ENCODE measurements at places on chromosomes 11 and 22.
A peak's percentile ranks its signal among the peaks of the same experiment; 100 is the strongest.

GRCh38 chr22:28268171-28268570 lies 349.1 kb upstream of the PITPNB start:
- DNase-seq = no peak

- DNase-seq = no peak
Observed at GRCh38 chr11:115941481-115941993, 437.3 kb upstream of the CADM1 start.

DNA sequence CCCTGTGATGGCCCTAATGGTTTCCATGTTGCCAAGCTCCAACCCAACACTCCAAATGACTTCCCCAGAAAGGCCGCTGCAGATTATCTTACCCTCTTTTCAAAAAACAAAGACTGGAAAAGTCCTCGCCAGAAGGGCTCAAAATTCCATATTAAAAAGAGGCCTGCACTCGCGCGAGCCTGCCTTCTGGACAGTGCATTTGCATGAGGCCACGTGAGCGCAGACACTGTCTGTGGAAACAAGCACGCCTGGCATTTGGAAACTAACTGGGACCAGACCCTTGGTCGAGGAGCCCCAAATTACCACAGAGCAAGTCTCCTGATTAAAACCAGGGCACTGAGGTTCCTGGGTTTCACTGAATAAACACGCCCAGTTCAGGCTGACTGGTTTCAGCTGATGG lies 42.9 kb downstream of the ABTB2 start:
- no peak for DNase-seq

DNA sequence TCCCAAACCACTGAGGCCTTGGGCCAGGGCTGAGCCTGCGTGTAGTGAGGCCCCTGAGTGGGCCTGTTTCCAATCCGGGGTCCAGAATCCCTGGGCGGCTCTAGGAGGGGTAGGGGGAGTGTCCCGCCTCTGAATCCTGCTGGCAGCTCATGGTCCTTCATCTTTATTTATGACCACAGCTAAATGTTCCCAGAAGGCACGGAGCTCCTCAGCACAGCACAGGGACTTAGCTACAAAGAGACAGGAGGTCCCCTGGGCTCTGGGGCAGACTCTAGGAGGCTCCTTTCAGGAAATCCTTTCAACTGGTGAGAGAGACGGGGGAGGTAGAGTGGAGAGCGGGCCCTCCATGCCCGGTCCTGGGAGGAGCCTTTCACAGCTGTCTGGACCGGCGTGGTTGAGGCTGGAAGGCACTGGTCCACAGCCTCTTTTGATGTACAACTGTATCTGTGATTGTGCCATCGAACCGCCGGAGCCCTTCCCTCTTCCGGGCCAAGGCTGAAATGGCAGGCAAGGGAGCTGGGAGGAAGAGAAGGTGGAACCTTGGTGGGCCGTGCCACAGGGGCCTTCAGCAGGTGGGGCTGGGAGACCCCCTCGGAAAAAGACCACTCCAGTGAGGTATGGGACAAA lies 46.8 kb downstream of the SCUBE1 start:
- no peak for DNase-seq

GRCh38 chr11:80315200-80315599 lies 874.4 kb upstream of the TENM4 start:
- no peak for DNase-seq

GRCh38 chr11:112615238-112615637 lies 346.0 kb upstream of the NCAM1 start:
- DNase-seq = no peak

DNA sequence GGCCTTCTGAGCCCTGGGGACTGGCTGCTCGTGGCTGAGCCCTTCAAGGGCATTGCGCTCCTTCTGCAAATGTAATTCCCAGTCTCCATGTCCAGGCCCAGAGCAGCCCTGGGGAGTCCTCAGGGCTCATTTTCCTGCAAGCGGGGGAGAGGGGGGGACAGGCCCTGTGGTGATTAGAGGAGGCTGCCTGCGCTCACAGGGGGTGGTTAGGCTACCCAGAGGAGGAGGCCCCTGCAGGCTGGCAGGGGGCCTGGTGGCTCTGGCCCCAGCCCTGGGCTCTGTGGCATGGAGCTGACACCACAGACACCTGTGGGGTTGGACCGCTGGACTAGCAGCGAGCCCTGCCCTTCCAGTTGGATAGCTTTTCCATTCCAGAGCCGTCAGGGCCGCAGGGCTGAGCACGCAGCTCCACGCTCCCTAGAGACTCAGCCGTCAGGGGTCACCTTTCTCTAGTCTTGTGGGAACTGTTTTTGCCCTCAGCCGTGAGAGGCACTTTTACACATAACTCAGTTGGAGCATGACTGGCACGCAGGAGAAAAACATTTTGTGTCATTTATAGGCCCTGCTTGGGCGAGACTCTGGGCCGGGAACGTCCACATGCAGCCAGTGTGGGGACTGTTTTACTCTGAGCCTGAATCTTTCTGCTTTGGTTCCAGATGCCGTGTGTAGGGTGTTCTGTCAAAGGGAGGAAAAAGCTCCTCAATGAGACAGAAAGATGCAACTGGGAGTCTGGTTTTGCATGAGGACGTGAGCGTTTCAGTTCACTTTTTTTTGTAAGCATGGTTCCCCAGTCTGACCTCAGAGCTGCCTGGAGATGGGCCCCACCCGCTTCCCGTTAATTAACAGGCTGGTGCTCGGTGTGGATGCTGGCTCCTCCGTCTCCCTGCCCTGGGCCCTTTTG lies 58.1 kb downstream of the LRP5 start:
- DNase-seq = no peak

DNA sequence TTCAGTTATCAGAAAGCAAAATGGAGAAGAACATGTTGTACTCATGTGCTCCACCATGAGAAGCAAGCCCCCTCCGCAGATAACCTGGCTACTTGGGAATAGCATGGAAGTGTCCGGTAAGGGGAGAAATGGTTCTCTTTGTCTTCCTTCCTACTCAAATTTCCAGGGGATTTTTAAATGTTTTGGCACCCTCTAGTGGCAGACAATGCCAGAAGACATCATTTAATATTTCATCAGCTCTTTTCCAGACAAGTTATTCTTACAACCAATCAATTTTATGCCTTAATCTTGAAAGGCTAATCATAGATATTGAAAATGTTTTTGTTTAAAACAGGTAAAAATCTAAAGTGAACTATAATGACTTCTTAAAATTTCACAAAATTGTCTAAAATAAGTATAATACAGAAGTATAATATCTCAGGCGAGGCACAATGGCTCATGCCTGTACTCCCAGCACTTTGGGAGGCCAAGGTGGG lies 15.7 kb downstream of the CRTAM start:
- DNase-seq = no peak

GRCh38 chr22:44988671-44989070 lies 21.1 kb downstream of the PHF21B start:
- DNase-seq = no peak

DNA sequence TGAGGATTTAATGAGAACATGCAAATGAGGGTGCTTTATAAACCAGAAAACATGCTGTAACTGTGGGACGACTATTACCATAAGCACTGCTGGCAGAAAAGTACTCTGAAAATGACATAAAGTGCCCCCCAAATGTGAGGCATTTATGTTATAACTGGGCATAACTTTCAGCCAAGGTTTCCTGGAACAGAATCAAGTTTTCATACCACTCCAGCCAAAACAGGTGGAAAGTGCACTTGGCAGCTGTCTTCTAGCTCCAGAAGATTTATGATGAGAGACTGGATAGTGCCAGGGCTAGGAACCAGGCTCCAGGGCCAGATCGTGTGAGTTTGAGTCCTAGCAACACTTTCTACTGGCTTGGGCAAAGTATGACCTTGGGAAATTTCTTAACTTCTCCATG lies 339.2 kb downstream of the TENM4 start:
- no peak for DNase-seq

DNA sequence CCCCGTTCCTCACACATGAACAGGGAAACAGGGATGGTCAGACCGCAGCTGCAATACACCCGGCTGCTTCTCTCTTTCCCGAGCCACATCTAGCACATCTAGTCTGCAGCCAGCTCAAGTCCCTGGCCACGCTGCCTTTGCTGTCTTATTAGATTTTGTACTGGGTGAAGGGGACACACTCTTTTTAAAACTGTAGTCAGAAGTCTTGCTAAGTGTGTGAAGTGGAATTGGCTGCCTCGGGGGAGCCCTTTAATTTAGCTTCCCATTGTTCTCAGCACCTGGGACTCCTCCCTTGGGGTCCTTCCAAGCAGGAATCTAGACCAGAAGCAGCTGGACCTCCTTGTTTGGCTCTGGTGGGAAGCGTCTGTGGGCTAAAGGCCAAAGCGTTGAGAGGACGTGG lies 420.0 kb downstream of the CTTN start:
- DNase-seq = no peak

GRCh38 chr11:35541621-35542375 lies 16.4 kb upstream of the PAMR1 start:
- peak; percentile 86 for DNase-seq

GRCh38 chr11:102139081-102139498 lies 28.8 kb downstream of the YAP1 start:
- DNase-seq = peak; percentile 74

DNA sequence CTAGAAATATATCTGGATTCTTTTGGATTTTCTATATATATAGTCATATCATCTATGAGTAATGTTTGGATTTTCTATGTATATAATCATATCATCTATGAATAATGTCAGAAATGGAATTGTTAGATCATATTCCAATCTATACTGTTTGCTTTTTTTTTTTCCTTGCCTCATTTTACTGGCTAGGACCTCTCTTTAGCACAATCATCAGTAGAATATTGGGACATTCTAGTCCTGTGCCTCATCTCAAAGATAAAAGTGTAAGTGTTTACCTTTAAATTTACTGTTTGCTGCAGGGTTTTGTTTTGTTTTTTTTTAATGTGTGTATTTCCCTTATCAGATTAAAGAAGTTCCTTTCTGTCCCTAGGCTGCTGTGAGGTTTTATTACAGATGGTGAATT lies 97.0 kb downstream of the C11orf65 start:
- no peak for DNase-seq

DNA sequence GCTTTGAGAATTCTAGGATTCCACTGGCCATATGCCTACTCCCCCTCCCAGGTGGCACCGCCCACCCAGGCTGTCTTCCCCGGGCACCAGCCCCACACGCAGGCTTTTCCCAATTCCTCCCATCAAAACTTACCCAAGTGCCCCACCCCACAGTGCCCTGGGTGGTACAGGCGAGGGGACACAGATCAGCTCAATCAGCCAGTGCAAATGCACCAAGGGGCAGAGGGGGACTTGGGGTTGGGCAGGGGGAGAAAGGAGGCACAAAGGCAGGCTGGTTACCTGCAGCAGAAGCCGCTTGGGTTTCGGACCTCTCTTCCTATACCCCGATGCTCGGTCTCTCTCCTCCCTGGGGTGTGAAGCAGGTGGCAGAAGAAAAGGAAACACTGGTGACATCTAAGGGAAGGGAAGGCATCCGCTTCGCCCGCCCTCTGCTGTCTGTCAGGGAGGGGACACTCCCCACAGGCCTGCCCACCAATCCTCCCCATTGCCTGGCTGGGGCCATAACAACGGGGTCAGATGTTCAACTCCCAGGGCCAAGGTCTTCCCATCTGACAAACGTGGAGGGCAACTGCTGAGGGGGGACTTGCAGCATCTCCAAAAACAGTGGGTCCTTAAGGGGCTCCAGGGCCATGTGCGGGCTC lies 14.0 kb downstream of the CBX7 start:
- no peak for DNase-seq

DNA sequence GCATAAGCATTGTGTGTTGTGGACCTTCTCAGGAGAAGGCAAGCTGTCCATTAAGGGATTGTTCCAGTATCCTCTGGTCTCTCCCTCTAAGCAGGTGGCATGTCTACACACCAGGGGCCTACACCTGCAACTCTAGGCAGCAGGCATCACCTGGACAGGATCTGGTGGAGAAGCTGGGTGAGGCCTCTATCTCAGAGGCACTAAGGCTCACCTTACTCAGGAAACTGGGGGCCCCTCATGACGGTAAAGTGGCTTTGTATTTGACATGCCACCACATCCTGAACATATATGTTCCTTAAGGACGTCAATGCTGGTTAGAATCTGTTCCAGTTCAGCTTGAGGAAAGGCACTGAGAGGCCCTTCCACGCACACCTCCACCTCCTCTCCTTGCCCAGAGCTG lies 891.3 kb downstream of the OPCML start:
- DNase-seq = no peak

Measured in BJ (cell line).